ENCODE measurements at places on chromosomes 1 and 21.
A peak's percentile ranks its signal among the peaks of the same experiment; 100 is the strongest.

DNA sequence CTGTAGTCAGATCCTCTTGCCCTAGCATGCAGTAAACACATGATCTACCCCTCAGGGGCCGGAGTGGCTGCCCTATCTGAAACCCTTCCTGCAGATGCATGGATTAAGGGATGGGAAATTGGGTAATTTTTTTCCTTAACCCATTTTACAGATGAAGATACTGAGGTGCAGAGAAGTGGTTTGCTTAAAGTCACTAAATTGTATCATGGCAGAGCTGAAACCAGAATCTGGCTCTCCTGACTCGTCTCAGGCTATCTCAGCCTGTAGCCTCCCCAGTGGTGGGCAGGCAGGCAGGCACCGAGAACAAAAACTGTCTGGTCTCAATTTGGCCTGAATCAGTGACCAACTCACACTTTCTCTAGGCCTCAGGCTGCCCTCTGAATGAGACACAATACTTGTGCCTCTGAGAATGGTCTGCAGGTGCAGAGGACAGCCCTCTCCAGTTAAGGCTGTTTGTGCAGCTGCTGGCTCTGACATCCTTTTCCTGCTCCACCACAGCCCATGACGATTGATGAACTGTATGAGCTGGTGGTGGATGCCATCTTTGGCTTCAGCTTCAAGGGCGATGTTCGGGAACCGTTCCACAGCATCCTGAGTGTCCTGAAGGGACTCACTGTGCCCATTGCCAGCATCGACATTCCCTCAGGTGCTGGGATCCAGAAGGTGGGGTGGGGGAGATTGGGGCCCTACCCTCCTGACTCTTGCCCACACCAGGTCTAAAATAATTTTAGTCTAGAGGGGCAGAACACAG is 1.5 kb downstream of the NAXE start:
- no peak for ATAC-seq

- ATAC-seq: no peak
These were observed 71.9 kb upstream of the USP24 start for GRCh38 chr1:55286856-55287602.

DNA sequence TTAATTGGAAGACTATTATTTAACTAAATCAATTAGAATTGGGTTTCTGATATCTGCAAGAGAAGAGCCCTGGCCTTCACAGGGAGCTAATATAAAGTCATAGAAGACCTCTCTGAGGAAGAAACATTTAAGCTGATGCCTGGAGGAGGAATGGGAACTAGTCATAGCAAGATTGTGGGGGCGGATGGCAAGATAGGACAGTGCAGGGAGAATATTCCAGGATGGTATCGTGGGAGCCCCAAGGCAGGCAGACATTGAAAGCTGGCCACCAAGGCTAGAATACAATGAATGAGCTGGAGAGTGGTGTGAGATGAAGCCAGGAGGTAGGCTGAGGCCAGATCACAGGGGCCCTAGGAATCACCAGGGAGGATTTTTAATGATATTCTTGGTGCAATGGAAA is 20.8 kb upstream of the MYSM1 start:
- no peak for ATAC-seq

DNA sequence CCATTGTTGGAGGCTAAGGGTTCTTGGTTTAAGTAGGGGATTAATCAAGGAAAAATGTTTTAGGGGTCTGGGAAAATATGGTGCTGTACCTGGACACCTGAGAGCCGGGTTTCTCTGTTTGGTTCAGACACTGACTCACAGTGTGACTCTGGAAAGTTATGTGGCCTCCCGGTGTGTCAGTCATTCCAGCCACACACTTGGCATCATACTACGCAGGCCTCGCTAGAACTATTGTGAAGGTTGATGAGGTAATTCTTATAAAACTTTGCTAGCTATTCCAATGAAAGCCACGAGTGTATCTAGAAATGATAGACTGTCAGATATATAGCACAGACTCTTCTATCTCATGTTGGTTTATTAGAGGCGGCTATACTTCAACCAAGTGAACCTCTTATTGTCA is 4.8 kb upstream of the CAMSAP2 start:
- ATAC-seq: no peak

DNA sequence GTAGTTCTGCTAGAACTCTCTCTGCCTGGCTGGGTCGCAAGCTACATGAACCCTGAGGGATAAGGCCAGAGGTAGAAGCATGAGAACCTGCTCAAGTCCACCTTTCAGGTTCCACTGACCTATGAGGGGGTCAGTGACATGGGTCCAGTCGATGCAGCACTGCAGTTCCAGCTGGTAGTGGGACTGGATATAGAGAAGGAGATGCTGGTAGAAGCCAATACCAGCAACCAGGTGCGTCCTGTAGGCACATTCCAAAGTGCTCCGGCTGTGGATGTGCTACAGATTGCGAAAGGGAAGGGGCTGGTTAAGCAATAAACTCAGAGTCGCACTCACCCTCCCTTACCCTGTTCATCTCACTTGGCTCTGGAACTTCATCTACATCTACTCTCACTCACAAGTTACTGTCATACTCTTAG is 5.7 kb downstream of the SMG5 start:
- ATAC-seq: no peak

- ATAC-seq: no peak
These were observed 5.1 kb downstream of the PRRX1 start for GRCh38 chr1:170669107-170669445.

DNA sequence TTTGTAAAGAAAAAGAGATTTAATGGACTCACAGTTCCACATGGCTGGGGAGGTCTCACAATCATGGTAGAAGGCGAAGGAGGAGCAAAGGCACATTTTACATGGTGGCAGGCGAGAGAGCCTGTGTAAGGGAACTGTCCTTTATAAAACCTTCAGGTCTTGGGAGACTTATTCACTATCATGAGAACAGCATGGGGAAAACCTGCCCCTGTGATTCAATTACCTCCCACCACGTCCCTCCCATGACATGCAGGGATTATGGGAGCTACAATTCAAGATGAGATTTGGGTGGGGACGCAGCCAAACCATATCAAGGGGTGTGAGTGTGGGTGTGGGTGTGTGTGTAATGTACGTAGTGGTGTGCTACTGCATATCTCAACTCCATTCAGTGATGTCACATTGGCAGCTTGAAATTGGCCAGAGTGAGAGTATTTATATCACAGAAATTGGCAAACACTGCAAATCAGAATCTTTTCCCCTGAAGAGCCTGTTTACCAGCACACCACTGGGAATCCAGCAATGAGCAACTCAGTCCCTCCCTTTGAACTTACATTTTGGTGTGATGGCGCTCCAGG is 5.4 kb downstream of the ARHGEF10L start:
- no peak for ATAC-seq

GRCh38 chr1:161511018-161511755 is 5.9 kb downstream of the FCGR2A start:
- no peak for ATAC-seq

DNA sequence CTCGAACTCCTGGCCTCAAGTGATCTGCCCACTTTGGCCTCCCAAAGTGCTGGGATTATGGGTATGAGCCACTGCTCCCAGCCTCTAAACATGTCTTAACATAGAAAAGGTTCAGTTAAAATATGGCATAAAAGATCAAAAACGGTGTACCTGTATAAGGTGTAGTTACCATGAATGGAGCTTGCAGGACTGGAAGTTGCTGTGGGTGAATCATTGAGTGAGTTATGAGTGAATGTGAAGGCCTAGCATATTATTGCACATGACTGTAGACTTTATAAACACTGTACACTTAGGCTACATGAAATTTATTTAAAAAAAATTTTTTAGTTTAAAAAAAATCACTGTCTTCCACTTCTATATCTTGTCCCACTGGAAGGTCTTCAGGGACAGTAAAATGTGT is 15.7 kb downstream of the ABCD3 start:
- ATAC-seq: no peak

- peak; percentile 93 for ATAC-seq
These were observed 38.2 kb downstream of the MATN1 start for GRCh38 chr1:30684881-30685795.

DNA sequence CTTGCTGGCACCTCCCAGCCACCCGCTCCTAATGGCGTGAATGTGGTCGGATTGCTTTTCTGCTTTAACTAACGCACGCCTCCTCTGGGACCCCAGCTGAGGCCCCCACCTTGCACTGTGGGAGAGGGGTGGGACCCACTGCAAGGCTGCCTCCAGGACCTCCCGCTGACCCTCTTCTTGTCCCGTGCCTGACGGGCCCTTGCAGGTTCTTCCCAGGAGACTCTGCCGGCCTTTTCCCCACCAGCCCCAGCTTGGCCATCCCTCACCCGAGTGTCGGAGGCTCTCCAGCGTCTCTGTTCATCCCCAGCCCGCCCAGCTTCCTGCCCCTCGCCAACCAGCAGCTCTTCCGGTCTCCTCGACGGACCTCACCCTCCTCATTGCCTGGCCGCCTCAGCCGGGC is 18.6 kb downstream of the TMEM201 start:
- ATAC-seq: no peak

GRCh38 chr1:42983693-42984092 is 25.0 kb upstream of the SLC2A1 start:
- peak; percentile 74 for ATAC-seq
